ENCODE measurements at places on chromosomes 1 and 21.

- DNase-seq, result peak; percentile 29
Observed at GRCh38 chr1:205141236-205142101, 19.7 kb upstream of the RBBP5 start.

- no peak for DNase-seq
Observed at GRCh38 chr1:204990721-204991341, 52.2 kb upstream of the CNTN2 start.

DNA sequence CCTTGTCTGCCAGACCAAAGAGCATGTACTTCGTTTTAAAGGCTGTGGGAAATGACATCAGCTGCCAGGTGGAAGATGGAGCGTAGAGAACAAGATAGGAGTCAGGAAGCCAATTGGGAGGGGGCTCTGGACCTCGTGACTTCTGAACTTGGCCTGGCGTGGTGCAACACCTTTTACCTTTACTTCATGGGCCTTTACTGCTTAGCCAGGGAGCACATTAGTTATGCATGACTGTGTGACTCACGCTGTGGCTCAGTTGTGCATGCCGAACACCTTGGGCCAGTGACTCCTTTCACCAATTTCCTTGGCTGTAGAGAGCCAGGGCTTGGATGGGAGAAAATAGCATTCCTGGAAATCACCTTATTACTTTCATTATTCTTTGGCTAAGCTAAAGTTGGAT, 7.2 kb downstream of the XCL1 start:
- DNase-seq, result no peak

- DNase-seq, result no peak
Observed at GRCh38 chr1:230074762-230075161, 7.7 kb downstream of the GALNT2 start.

- DNase-seq, result no peak
Observed at GRCh38 chr21:17514124-17514845, 1.4 kb downstream of the CXADR start.

- no peak for DNase-seq
Observed at GRCh38 chr1:152451254-152451653, 37.2 kb upstream of the CRNN start.

DNA sequence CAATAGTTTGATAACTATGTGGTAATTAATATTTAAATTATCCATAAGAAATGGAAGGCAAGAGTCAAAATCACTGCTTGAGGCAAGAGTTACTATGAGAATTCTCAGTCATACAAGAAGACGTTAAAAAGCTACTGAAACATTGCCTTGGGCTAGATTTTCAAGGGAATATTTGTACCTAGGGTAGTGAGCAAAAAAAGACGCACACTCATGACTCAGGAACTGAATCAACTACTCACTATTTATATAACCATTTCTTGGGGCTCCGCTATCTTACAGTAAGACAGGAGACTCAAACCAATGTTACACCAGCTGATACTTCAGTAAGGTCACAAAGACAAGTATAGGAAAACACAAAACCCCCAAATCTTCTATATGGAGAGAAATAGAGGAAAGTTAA, 151.5 kb upstream of the RNPC3 start:
- no peak for DNase-seq

All from stimulated activated CD4-positive, alpha-beta T cell treated with anti-CD3 and anti-CD28 coated beads, Interleukin-1b, Interleukin-23, amount 100 ng/mL, for 1 hour (primary cell).